Amniotic epithelial cell (primary cell): ENCODE measurements at places on chromosomes 7 and 10.

GRCh38 chr7:44388089-44388970, 62.9 kb upstream of the CAMK2B start:
- no peak for DNase-seq

DNA sequence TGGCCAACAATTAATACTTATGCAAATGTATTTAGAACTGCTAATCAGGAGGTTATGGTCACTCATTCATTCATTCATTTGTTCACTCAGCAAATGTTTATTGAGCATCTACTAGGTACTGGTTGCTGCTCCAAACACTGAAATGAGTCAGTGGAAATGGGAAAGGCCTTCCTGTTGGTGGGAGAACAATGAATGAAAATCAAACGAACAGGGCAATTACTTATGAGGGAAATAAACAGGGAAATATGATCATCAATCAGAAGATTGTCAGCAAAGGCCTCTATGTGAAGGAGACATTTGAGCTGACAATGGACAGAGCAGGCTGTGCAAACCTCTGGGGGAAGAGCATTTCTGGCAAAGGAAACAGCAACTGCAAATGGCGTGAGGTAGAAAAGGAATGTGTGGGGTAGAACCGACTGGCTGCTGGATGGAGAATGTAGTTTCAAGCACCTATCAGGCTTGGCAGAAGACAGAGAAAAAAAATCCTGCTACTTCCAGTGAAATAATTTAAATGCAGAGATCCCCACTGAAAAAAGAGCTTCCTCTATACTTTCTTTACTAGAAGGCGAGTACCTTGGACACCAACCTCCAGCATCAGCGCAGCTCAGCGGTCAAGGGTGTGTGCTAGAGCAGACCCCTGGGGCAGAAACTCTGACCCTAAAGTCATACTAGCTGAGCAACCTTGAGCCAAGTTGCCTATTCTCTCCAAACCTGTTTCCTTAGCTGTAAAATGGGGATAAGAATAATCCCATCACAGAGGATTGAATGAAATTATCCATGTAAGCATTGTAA, 108.8 kb upstream of the EEPD1 start:
- peak; percentile 56 for DNase-seq

GRCh38 chr10:79435271-79436065, 10.0 kb downstream of the ZCCHC24 start:
- DNase-seq: peak; percentile 52

DNA sequence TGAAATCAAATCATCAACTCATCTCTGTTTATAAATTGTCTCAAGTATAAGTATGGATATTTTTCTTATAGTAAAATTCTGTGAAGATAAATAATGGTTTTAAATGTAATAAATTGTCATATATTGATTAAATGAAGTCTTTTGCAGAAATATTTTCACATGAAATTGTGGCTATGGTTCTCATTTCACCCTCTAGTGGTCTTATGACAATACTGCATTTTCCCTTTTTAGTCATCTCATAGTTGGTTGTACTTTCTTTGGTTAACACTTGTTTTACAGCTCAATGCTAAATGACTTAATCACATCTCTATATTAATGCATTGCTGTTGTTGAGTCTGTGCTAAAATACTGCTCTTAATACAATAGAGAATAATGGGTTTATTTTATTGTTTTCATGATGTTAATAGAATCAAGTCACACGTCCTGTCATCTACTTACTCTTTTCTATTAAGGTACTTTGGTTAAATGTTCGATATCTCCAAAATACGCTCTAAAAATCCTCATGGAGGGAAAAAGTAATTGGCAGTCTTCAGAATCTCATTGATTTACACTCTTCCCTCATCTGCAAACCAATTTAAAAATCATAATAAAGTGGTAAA, 38.0 kb upstream of the CACNA2D1 start:
- DNase-seq: peak; percentile 20

GRCh38 chr7:50707236-50708006, 75.3 kb downstream of the GRB10 start:
- no peak for DNase-seq

- DNase-seq: no peak
These were observed 85.4 kb downstream of the MKX start for GRCh38 chr10:27660268-27660667.

- no peak for DNase-seq
These were observed 515.7 kb downstream of the RPS24 start for GRCh38 chr10:78549140-78549935.

DNA sequence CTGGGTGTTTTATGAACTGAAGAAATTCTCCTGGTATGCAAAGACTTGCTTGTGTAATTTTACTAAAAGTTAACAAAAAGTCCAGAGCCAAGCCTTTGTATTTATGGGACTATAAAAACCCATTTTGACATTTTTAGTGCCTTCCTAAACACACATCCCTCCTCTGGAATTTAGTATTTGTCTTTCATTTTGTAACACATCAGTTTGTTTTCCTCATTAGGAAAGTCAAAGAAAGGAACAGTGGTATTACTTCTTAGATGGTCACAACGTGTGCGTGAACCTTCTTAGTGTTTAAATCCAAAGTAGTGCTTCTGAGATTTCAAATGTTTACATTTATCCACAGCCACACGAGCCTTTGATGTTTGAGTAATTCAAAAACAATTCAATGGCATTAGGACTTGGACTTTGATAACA, 103.2 kb upstream of the TMEM106B start:
- DNase-seq: peak; percentile 67

DNA sequence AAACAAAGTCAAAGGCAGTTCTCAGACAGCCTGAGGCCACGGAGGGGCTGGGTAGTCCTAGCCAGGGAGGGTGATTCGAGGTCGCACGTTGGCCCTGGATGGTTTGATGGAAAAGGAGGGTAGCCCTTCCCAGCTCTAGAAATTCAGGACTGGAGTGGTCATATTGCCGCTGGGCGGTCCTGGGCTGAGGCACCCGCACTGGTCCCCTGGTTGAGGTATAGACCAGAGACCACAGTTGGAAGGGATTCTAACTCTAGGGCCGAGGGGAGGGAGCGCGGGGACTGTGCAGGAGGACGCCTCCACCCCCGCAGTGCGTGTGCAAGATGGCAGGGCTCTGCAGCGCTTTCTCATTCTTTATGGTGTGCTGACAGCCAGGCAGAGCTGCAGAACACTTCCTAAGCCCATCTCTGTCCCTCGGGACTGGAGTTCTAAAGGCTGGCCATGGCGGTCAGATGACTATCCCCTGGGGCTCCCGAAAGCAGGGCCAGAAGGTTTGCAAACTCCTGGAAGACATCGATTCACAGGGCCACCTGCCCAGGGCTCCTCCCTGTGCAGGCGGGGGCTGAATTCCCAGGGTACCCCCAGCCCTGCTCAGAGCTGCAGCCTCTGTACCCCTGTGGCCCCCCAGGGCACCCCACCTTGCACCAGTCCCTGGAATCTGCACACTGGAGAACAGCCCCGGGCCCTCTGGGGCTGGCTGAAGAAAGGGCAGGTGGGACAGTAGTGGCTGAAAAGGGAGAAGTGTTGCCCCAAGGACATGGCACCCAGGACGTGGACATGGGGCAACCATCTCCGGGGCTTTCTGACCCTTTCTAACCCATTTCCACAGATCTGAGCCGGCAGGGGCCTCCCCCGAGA, 51.0 kb upstream of the ELN start:
- DNase-seq: no peak

DNA sequence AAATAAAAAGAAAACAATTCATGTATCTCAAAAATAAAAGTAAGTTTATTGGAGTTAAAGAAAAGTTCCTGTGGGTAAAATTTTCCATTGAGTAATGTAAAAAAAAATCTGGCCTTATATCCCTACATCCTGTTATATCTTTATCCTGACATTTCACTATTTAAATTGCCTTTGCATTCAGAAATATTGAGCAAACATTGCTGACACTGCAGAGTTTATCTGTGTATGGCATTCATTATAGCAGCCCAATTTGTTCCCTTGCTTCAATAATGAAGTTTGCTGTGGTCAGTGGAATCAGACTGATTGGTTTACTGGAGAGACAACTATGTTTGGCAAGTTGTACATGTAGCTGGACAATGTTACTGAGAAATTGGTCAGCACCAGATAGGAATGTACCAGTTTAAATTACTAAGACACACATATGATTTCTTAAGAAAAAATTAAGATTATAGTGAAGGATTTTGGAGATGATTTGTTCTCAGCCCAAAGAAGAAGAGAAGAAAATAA, 271.7 kb downstream of the ANKRD7 start:
- no peak for DNase-seq

DNA sequence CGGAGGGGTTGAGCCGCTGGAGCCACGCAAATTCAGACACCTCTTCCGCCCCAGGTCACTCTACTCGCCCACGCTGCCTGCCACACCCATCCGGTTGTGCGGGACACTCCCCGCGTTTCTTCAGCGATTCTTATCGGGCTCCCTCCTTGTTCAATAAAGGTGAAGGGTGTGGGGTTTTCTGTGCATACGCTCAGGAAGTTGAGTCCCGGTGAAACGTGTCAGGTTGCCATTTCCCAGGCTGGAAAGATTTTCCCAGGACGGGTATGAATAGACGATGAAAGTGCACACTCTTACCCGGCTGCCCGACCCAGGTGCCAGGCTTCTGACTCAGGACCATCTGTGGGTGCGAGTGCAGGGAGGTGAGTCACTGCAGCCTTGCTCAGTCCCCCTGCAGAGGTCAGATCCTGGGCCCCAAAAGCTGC, 22.0 kb downstream of the KLF6 start:
- peak; percentile 28 for DNase-seq

GRCh38 chr10:106559442-106559841, 605.1 kb downstream of the SORCS1 start:
- peak; percentile 87 for DNase-seq

- no peak for DNase-seq
These were observed 259.0 kb upstream of the NUPR2 start for GRCh38 chr7:56375173-56375572.

- peak; percentile 64 for DNase-seq
These were observed 128.5 kb downstream of the DKK1 start for GRCh38 chr10:52442576-52442975.

DNA sequence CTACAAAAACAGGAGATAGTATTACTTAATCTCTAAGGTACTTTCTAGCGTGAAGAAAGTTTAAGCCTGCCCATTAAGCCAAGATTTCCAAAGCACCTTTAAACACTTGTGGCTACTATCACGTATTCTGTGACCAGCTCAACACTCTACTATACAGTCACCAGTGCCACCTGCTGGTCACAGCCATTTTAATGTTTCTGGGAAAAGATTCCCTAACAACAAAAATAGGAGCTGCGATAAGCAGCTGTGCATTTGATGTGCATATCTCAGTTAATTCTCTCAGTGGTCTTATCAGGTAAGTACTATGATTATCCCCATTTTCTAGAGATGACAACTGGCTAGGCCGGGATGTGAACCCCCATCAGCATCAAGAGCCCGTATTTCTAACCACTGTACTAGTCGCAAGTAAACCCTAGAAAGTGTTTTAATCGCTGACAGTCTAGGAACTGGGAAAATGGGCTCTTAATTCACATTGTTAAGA, 860 bp downstream of the SEC31B start:
- DNase-seq: peak; percentile 56

GRCh38 chr7:17312641-17313040, 14.2 kb downstream of the AHR start:
- DNase-seq: no peak

- DNase-seq: peak; percentile 86
These were observed 327.3 kb downstream of the HTR7 start for GRCh38 chr10:90530521-90530920.

DNA sequence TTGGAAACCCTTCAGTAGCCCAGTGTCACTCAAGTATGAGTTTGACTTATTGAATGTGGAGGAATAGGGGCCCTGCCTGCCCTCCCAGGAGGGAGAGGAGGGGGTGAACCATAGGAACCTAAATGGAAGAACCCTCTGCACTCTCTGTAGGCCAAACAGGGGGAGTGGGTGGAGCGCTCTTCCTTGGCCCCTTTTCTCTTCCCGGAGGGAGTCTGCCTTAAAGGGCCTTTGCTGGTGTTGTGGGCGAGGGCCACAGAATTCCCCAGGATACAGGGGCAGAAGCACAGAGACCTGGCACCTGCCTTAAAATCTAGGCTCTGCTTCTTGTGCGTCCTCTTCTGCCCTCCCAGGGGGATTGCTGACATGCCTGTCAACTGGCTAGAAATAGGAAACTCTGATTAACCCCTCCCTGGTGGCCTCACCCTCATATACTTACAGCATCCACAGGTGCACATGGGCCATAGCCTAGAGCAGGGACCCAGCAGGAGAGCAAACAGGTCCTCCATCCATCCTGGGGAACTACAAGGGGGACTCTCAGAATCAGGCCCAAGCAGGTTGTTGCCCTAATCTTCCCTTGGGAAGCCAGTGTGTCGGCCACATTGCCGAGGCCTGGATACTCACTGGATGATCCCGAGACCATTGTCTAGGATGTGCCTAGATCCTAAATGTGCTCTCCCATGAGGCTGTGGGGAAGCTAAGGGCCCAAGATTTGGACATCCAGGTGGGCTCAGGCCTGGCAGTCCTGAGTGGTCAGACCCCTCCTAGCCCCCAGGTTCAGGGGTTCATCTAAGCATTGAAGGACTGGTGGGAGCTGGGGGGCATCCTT, 3.4 kb downstream of the TRIM8 start:
- no peak for DNase-seq

GRCh38 chr7:158865462-158865922, 9.1 kb downstream of the DYNC2I1 start:
- DNase-seq: no peak

GRCh38 chr7:99365318-99366141, 9.0 kb upstream of the ARPC1B start:
- no peak for DNase-seq

DNA sequence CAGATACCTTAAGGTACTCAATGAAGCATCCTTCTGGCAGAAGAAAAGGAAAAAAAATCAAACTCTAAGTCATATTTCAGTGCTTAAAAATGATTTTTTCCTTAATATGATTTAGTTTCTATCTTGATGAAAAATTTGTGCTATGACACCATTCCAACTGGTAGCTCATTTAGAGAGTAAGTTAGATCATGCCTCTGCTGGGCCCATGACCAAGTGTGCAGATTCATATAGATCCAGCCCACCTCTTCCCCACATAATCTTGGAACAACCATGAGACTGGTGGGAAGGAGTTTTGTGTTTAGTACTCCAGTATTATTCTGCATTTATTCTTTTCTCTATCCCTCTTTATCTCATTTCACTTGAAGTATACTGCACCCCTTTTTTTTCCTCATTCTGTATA, 908.3 kb downstream of the KCNMA1 start:
- no peak for DNase-seq

GRCh38 chr7:19209166-19209696, 64.0 kb upstream of the FERD3L start:
- DNase-seq: no peak
